ENCODE measurements at places on chromosomes 12 and 14.
A peak's percentile ranks its signal among the peaks of the same experiment; 100 is the strongest.

GRCh38 chr12:122947352-122947792, 18.9 kb downstream of the ABCB9 start:
- no peak for DNase-seq

DNA sequence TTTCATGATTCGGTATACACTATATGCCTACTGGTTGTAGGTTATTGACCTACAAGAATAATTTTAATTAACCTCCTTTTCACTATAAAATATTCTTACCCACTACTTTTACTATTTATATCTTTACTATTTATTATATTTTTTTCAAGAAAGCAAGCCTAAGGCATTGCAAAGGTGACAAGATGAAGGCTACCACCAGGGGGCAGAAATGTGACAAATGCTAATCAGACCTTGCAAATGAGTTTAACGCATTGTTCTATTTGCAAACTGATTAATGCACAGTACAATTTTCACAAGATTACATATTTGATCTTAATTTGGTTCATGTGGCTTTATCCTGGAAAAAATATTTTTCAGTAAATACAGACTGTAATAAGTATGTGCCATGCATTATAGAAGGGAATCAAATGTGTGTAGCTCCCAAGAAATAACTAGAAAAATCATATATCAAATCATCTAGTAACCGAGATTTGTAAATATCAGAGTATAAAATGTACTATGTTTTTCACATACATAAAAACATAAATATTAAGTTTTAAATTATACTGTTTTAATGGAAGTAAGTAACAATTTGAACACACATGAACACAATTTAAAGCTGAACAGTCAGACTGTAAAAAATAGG, 107.0 kb downstream of the ADAMTS20 start:
- no peak for DNase-seq

- DNase-seq: no peak
Measured at GRCh38 chr14:46985529-46986380, 334.2 kb upstream of the RPL10L start.

GRCh38 chr14:70391493-70392391, 25.1 kb downstream of the SYNJ2BP start:
- no peak for DNase-seq

- no peak for DNase-seq
Measured at GRCh38 chr14:60736494-60736893, 1.9 kb downstream of the MNAT1 start.

- no peak for DNase-seq
Measured at GRCh38 chr12:57940052-57940914, 1.1 kb upstream of the ATP23 start.

GRCh38 chr14:36271939-36272907, 48.2 kb downstream of the MBIP start:
- DNase-seq: peak; percentile 1

- DNase-seq: no peak
Measured at GRCh38 chr12:96398424-96399119, 1.7 kb downstream of the CDK17 start.

- DNase-seq: no peak
Measured at GRCh38 chr14:53927171-53927570, 29.5 kb downstream of the BMP4 start.

GRCh38 chr12:65004270-65004669, 116.8 kb downstream of the WIF1 start:
- DNase-seq: no peak

DNA sequence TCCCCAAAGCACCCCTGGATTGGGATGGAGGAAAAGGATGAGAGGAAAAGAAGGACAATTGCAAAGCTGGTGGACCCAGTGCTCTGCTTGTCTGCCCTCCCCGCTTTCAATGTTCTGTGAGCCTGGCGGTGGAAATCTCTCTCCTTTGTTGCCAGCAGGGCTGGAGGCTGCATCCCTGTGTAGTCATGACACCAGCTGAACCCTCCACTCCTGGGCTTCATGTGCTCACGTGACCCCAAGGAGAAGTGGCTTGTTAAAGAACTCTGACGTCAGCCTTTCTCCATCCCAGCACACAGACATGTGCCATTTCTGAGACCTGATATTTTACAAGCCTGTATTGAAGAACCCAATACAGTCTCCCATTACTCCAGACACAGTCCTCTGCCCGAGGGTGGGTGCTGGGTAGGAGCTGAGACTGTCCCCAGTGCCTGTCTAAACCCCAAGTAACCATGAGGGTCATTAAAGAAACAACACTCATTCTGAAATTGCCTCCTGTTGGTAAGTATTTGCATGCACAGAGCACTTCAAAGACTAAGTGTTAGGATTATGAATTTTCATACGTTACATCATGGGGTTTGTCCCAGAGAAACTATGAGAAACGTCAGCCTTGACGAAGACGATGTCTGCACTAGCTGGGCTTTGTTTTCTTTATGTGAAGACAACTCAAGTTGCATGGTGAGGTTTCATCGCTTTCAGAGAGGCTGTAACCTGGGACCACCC, 21.7 kb downstream of the GALNT16 start:
- DNase-seq: no peak

DNA sequence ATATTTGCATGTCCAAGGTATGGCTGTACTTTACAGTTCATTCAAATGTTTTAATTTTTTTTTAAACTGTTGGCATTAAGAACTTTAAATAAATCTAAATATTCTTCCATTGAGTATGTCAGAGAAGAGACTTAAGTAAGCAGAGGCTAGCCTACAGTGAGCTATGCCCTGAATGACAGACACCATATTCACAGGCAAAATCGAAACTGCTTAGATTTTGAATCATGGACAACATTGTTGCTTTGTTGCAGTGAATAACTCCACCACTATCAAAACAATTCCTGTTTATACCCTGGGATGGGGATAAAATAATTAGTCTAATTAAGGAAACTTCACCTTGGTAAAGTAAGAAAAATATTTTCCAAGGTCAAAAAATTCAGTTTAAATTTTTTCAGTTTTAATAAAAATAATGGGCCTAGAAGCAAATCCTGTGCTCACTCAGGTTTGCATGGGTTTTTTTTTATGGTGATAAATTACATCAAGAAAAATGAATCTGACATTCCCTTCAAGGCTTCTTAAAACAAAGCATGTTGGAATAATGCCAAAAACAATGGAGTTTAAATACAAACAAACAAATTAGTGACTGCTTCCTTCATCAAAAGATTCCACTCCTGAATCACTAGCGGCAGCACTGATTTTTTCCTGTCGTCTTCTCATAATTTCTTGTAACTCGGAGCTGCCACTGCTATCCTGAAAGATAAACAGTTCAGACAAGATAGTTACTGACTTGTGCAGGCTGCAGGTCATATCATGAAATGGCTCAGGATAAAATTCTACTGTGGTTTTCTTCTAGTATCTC, 168.2 kb downstream of the EPS8 start:
- no peak for DNase-seq

GRCh38 chr12:45433441-45433868, 217.6 kb downstream of the ANO6 start:
- no peak for DNase-seq

GRCh38 chr12:130870442-130871285, 1.2 kb upstream of the RAN start:
- peak; percentile 61 for DNase-seq

GRCh38 chr12:2353691-2354090, 300.9 kb downstream of the CACNA1C start:
- no peak for DNase-seq

- DNase-seq: no peak
Measured at GRCh38 chr12:52683575-52684300, 3.5 kb upstream of the KRT1 start.

DNA sequence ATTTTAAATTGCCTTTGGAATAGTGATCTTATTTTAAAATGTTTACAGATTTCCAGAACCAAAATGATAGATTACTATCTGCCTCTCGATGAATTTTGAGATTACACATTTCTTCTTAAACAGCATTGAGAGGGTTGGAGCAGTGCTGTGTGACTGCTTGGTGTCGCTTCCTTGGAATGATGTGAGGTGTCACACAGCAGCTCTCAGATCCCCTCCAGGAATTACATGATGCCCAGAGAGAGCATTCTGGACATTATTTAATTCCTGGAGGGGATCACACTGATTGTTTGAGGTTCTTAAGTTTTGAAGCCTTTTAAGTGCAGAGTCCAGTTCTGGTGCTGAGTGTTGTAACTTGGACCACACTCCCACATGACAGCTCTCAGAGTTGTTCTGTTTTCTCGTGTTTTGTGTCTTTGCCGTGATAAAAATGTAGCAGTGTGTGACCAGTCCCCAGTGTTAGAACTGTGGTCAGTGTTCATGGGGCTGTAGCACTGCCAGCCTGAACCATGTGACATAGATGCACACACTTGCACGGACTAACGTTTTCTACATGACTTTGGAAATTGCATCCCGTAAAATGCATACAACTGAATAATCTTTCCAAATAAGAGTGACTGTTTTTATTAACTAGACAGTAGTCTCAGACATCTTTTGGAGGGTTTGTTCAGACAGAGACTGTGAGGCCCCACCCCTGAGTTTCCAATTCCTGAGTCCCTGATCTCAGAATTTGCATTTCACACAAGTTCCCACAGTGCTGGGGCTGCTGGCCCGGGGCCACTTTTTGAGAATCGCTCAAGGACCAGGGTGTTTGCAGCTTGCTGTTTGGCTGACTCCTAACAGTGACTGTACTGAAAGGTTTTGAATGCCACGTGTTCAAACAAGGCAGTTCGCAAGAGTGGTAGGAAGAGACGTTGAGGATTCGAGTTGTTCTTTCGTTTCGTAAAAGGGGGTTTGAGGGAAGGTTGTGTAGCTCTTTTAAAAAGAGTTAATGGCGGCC, 26.0 kb downstream of the XRCC3 start:
- no peak for DNase-seq

GRCh38 chr14:91300957-91301356, 56.5 kb upstream of the GPR68 start:
- DNase-seq: no peak

GRCh38 chr14:91273273-91273884, 28.9 kb upstream of the GPR68 start:
- DNase-seq: no peak

GRCh38 chr14:61923348-61923747, 161.1 kb downstream of the SNAPC1 start:
- DNase-seq: no peak

- no peak for DNase-seq
Measured at GRCh38 chr12:103677341-103677740, 90.3 kb downstream of the STAB2 start.

- DNase-seq: no peak
Measured at GRCh38 chr12:132053338-132054330, 90.5 kb downstream of the DDX51 start.

DNA sequence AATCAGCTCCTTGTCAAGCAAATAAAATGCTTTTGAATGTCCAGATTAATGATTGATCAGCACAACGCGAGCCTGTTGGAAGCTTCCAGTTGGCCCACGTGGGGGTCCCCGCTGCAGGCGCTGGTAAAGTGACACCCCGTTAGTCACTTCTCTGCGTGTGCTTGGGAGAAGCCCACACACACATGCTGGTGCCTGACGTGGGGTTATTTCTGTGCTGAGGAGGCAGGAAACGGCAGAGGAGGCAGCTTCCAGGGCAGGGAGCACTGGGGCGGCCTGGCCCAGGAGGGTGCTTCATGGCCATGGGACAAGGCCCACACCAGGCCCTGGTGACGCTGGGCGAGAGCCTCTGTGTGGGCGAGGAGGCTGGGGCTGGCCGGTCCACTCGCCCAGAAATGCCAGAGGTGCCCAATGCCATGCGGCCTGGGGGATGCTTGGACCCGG, 101.5 kb downstream of the KIF26A start:
- no peak for DNase-seq

GRCh38 chr14:53399057-53399456, 245.9 kb upstream of the DDHD1 start:
- DNase-seq: no peak

DNA sequence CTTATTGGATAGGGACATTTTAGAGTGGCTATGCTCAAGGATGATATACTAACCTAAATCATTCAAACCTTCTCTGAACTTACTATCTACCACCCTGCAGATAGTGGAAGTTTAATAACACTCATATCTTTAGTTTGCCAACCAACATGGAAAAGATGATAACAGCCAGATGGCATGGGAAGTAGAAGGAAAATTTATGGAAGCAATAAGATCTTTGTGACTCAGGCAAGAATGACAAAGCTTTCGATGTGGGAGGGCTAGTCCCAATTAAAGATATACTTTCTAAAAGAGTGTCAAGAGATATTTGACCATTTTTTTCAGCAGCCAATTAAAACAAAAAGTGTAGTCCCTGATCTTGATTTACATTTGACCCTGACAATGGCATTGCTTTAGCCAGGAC, 631.7 kb downstream of the RPS29 start:
- DNase-seq: no peak

GRCh38 chr12:105485321-105485910, 154.9 kb downstream of the C12orf75 start:
- DNase-seq: no peak

DNA sequence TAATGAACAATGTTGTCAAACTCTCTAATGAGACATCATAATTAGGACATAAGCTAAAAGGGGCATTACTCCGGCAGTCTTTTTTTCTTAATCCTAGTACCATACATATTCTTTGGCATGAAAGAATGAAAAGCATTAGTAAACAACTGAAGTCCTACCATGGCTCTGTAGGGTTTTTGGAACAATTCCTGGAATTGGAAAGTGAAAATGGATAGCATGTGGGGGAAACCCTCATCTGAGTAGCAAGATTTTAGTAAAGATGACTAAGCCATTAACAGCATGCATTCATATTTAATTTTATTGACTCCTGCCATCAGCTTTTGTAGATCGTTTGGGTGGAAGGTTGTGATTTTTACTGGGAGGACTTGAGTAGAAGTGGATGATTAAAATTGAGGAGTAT, 216.2 kb upstream of the PDZRN4 start:
- no peak for DNase-seq

DNA sequence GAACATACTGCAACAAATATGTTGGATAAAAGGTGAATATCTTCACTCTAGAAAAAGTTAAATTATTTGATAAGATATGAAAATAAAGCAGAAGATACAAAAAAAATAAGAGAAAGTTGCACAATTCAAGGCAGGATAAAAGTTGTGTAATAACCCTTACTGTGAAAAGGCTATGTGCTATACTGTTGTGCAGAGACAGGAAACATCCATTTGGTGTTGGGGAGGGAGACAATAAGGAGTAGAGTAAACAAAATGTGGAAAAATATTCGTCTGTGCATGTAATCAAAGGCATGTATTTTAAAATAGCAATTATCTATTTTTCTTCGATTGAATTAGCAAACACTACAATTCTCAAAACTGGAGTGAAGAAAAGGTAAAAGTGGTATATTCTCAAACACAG, 34.8 kb downstream of the PTHLH start:
- DNase-seq: no peak

DNA sequence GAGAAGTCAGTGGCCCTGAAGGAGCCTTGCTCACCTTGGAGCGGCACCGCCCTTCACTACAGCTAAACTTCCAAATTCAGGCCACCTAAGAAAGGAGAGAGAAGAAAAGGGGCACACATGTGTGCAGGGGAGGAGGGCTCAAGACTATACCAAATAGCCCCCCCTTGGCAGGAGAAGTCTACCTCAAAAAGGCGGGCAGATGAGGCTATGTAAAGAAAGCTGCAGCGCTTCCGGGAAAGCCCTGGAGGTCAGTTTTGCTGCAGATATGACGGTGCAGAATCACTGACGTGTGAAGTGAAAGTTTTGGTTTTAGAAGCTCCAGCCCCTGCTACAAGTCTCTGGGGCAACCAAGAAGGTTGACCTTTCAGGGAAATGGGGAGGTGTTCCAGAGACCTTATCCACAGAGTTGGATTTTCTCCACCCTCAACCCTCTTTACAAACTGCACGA, 48.2 kb upstream of the PNMA1 start:
- DNase-seq: no peak

GRCh38 chr12:1872001-1872400, 46.5 kb downstream of the CACNA2D4 start:
- no peak for DNase-seq

- no peak for DNase-seq
Measured at GRCh38 chr12:112685321-112685720, 106.2 kb upstream of the RPH3A start.

GRCh38 chr12:48183876-48184548, 568 bp downstream of the CCDC184 start:
- no peak for DNase-seq
